Mesangial cell (primary cell): ENCODE measurements at places on chromosomes 5 and 9. TPM values are rescaled to one million over a fixed set of nuclear protein-coding genes. Genes with fewer than 3 reads are reported as not detected.

EDIL3 gene
- total RNA-seq, result 118 and 193 TPM in 2 replicates

PCDHB9 gene
- 0.25 TPM in 1 of 2 replicates, not detected in the other for total RNA-seq

DDX4 gene
- total RNA-seq, result not detected in 2 replicates

IL5 gene
- not detected in 2 replicates for total RNA-seq

ADAMTS16 gene
- total RNA-seq, result 8.6 and 11.7 TPM in 2 replicates

ITK gene
- not detected in 2 replicates for total RNA-seq

STK32A gene
- 0.16 and 1.5 TPM in 2 replicates for total RNA-seq

ABITRAM gene
- total RNA-seq, result 4.1 and 6.0 TPM in 2 replicates

IGIP gene
- total RNA-seq, result 0.65 and 2.2 TPM in 2 replicates

CNOT8 gene
- total RNA-seq, result 32.8 and 39.6 TPM in 2 replicates

UBE2QL1 gene
- not detected in 2 replicates for total RNA-seq

LCN2 gene
- 1.9 TPM in 1 of 2 replicates, not detected in the other for total RNA-seq

CAAP1 gene
- total RNA-seq, result 9.8 and 13.0 TPM in 2 replicates

PRSS3 gene
- 0.89 and 12.2 TPM in 2 replicates for total RNA-seq

ISL1 gene
- total RNA-seq, result not detected in 2 replicates
